ENCODE measurements at places on chromosomes 2 and 18.

DNA sequence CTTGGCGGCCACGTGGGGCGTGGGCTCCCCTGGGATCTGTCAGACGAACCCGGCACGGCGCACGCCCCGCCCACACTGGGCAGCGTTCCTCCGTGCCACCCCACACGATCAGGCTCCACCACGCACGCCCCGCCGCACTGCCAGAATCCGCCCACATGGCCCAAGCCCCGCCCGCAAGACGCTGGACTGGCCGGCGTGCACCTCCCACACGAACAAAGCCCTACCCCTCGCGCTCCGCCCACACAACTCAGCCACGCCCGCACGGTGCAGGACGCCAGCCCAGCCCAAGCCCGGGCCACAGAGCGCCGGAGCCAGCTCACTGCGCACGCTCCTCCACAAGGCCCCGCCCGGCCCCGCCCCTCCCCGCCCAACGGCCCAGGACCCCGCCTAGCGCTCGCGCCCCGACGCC lies 555 bp downstream of the TMEM18 start:
- DNase-seq: peak; percentile 92

DNA sequence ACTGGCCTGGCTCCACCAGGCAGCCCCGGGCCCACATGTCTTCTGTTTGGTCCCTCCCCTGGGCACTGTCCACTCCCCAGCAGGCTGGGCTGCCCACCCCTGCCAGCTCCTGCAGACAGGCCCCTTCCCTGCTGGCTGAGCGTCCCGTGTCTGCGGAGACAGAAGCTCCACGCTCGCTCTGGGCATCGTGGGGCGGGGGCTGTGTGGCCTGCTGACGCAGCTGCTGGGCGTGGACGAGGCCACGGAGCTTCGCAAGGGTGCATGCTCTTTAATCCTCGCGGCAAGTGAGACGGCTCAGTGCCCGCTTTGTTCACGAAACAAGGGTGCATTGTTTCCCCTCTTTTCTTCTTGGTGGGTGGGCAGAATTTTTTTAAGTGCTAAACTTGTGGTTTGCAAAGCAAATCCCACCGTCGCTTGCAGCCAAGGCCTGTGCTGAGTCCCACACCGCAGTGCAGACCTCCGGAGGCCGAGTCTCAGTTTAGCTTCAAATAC lies 132.8 kb upstream of the CTDP1 start:
- DNase-seq: no peak

GRCh38 chr2:217902379-217903141 lies 100.2 kb downstream of the TNS1 start:
- DNase-seq: peak; percentile 59

GRCh38 chr2:18299423-18300212 lies 260.8 kb downstream of the RDH14 start:
- DNase-seq: no peak

DNA sequence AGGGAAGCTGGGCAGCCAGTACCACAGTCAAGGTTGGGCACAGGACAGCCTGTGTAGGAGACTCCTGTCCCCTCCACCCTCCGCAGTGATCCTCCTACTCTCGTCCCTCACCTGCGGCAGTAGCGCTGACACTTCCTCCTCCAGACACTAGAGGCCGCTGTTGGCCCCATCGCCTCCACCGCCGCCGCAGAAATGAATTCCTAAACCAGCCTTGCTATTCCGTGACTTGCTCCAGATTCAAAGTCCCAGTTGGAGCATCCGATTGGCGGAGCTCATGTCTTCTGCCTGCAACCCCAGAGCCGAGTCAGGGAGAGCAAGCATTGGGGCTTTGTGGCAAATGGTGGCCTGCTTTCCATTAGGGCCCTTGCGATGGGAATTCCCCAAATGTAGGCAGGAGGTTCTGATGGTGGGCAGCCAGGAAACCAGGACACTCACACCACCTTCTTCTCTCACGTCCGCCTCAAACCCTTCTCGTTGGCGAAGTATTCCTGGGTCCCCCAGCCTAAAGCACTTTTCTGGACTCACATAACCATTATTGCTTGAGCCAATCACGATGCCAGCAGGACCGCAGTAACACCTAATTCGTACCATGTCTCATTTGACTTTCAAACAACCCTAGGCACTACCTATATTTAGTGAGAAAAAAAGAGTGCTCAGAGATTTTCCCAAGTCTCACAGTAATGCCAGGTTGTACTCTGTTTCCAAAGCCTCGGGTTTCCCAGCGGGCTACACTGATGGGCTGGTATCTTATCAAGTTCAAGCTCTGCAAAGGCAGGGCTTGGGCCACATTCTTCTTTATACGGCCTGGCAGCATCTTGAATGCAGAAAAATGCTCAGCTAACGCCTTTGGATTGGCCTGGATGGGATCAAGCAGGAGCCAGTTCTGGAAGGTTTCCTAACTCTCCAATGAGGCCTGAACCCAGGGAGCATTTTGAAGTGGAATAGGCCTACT lies 1.2 kb upstream of the DNAJB2 start:
- DNase-seq: no peak

DNA sequence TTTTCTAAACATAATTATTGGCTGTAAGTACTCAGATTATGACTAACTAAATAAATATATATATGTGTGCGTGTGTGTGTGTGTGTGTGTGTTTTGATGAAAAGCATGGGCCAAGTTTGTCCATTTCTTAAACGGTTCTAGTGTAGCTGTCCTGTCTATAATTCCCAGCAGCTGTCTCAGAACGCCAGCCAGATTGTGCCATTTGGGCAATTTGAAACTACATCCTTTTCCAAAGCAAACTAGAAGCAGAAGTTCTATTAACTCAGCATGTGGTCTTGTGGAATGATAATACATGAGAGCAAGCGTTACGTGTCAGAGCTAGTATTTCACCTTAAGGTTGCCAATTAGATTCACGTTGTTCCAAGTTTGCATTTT lies 1.7 kb downstream of the ARHGAP28 start:
- no peak for DNase-seq

DNA sequence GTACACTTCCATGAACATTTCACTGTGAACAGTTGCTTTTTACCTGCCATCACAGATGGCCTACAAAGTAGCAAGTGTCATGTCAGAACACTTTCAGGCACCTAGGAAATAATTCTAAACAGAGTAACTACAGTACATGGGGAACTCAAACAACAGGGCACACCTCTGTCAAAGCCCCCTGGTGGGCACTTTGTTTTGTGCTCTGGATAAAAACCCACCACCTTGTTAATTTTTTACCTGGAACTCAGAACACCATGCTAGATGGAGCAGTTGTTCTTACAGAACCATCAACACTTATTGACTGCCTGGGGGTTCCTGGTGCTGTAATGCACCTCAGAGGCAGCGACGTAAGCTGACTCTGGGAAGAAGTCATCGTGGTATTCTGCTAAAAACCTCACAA lies 2.3 kb downstream of the MSL3B start:
- no peak for DNase-seq

- no peak for DNase-seq
These were observed 633.1 kb upstream of the SETBP1 start for GRCh38 chr18:44047585-44047984.

- no peak for DNase-seq
These were observed 206.8 kb upstream of the ERBB4 start for GRCh38 chr2:212745359-212745758.

DNA sequence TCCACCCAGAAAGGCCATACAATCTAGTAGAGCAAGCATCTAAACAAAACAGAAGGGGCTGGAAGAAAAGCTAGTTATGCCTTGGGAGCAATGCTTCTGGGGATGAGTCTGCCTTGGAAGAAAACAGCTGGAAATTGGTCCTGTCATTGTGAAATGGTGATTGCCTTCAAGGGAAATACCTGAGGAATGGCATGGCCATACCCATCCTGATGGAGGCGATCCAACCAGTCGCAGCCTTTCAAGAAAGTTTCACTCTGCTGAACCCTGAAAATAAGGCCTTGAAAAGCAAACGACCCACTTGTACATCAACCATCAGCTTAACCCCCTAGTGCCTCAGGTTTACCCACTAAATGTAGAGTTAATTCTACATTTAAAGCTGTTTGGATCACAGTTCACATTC lies 72.6 kb upstream of the PID1 start:
- no peak for DNase-seq

DNA sequence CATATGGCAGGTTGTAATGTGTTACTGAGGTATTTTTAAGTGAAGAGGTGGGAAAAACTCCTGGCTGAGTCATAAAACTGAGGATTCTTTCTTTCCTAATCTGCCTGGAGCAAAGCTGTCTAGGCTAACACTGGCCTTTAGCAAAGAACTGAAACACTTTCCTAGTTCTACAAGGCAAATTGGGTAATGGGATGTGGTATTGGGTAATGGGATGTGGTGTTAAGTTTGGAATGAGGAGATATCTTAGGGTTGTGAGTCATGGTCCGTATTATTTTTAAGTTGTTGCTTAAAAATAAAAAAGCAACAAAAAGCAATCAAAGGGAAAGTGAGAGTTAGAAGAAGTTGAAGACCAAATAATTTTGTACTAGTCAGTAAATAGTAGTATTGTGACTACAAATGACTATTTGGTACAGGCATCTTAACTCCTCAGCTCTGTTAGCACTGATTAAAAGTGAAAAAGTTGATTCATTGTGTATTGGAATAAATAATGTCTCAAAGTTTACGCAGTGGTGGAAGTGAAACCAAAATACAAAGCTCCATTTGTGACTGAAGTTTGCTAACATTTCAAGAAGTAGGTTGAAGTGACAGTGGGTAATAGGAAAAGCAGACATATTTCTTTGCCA lies 216.8 kb downstream of the CAMKMT start:
- no peak for DNase-seq

DNA sequence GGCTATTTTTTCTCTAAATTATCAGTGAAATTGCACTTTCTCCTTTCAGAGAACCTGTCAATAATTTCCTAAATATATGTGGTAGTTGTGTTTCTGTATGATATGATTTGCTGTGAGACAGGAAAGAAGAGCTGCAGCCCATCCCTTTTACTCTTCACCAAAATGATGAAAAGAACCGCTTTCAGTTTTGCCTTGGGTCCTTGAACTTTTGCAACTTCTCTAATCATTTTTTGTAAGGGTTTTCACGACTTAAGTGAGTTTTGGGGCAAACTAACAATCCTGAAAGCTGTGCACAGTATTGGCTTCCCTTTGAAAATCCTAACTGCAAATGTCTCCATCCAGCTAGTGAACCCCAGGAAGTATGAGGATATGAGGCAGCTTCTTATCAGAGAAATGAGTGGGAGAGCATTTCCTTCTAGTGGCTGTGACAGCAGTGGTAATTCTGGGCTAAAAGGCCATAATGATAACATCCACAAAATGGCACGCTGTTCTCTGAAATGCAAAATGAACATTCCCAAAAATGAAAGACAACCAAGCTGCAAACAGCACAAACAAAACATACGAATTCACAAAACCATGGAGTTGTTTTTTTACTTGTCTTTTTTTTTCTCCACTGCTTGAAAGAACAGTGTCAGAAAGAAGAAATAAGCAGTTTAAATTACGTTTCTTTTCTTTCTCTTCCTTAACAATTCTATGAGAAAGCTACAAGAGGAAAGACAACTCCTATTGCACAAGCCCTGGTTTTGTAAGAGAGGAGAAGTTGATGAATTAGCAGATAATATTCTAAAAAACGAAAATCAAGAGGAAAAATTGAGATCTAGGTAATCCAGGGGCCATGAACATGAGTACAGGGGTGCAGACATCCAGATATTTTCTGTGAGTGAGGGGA lies 1291.6 kb upstream of the ZEB2 start:
- DNase-seq: no peak

GRCh38 chr2:113263546-113263945 lies 15.2 kb downstream of the PAX8 start:
- no peak for DNase-seq

DNA sequence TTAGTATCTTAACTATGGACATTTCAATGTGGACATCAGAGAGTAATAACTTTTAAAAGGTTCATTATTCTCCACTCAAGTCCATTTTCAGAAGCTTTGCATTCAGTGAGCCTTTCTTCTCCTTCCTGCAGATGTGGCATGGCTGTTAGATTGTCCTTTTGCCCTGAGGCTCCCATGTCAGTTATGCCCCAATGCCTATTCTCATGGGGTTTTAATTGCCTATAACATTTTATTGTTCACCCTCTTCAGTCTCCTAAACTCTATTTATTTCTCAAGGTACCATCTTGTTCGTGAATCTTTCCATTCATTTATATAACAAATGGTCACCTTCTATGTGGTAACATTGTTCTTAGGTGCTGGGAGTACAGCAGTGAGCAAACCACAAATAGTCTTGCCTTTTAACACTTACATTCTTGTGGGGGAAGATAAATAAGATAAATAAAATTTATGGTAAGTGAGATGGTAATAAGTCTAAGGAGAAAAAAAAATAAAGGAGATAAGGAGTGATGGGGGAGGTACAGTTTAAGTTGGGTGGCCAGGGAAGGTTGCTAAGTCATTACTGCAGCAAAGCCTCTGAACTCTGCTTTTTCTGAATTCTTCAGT lies 277.9 kb upstream of the SIX3 start:
- DNase-seq: no peak

DNA sequence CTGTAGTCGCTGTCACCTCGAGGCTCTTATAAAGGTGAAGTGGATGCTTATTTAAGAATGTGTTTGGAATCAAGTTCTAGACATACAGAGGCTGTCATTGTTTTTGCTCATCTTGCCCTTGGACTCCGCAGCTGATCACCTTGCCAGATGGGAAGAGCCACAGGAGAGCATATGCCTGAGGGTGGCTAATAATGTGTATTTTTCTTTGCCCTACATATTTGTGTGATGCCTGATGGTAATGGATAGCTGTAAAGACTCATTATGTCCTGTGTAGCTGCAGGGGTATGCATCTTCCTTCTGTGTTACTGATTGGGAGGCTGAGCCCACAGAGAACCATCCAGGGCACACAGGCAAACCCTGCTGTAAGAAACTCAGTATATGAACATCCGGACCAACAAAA lies 61.7 kb downstream of the PRKCE start:
- no peak for DNase-seq

DNA sequence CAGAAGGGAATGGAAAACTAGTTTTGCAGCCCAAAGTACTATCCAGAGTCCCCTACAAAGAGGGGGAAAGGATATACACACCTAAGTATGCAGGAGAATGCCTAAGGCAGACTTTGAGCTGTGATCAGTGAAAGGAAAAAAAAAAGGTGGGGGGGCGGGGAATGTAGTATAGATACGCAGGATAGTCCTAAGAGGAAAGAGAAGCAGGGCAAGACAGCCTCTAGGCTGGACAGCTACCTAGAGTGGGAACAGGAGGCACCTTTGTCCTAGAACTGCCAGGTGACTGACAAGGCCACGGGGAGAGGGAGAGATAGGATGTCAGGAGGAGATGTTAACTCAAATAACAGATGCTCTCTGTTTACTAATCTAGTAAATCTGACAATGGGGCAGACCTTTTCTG lies 6.0 kb downstream of the REEP1 start:
- no peak for DNase-seq

GRCh38 chr2:71612581-71613402 lies 159.4 kb downstream of the DYSF start:
- DNase-seq: no peak

- DNase-seq: no peak
These were observed 1.0 kb upstream of the MAP4K4 start for GRCh38 chr2:101696272-101697123.
